ENCODE measurements at places on chromosomes 3 and 15.

DNA sequence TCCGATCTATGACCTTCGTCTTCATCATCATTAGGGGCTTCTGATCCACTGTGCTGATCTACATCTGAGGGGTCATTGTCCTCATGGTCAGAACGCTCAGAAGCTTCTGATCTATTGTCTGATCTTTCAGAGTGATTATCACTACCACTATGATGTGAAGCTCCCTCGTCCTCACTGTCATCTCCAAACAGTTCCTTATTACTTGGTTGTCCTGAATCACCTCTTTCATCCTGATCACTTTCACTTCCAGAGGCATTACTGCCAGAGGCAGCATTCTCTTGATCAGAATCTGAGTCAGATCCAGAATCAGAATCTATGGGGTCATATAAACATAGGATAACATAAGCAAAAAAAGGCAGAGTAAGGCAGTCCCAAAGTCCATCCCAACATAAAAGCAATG lies 5.4 kb downstream of the LEO1 start:
- no peak for DNase-seq

- no peak for DNase-seq
These were observed 139.5 kb upstream of the SLC2A2 start for GRCh38 chr3:171165983-171166382.

GRCh38 chr3:170614214-170614966 lies 28.5 kb upstream of the SLC7A14 start:
- no peak for DNase-seq

DNA sequence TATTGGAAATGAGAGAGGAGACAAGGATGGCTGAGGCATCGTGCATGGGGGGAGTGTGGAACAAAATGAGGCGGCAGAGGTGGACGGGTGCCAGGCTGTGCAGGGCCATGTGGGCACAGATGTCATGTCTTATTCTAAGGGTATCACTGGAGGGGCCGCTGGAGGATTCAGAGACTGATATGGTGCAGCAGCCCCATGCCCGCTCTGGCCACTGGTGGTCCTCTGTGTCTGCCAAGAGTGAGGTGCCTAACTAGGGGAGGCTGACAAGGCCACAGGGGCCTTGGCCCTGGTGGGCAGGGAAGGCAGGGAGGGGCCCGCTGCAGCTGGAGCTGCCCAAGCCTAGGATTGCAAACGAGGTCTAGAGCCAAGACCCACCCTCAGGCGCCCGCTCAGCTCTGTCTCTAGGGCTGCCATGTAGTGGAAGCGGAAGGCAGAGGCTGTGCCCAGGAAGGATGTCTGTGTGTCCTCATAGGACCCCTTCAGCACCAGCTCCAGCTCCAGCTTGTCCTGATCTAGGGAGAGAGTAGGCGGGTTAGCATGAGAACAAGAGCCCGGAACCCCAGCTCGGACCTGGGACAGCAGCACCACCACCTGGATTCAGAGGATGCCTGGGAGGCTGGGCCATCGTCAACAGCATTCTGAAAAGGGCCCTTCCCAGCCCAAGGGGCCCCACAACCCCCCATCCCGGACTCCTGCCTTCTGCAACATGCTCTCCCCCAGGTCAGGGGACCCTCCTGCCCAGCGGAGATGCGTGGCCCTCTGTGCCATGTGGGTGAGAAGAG lies 11.3 kb downstream of the PLA2G4D start:
- no peak for DNase-seq

GRCh38 chr3:117955196-117955595 lies 1079.5 kb downstream of the IGSF11 start:
- no peak for DNase-seq

Data from stimulated activated CD4-positive, alpha-beta T cell treated with anti-CD3 and anti-CD28 coated beads, Interleukin-15, amount 100 ng/mL, for 1 hour (primary cell).